ENCODE measurements at places on chromosomes 13 and 19.

GRCh38 chr13:24670961-24671381, 9.2 kb upstream of the ATP12A start:
- no peak for DNase-seq

DNA sequence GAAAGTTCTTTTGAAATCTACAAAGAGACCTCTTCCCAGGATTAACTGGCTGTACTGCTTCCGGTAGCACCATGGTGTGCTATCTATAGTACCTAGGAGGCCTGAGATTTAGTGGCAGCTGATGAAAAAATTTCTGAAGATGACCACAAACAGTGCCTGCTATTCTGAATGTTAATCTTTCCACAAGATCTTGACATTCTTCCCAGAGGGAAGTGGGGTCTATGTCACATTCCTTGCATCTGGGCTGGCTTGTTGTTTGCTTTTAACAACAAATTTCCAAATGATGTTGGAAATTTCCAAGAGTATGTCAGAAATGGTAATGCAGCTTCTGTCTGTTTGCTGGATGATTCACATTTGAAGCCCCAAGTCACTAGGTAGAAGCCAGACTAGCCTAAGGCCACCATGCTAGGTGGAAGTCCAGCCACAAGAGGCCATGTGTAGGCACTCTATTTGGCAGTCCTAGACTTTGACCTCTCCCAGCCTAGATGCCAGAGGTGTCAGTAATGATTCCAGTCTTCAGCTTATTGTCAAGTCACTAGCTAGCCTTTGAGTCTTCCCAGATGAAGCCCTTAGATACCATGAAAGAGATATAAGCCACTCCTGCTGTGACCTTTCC, 22.1 kb downstream of the SPART start:
- no peak for DNase-seq

- no peak for DNase-seq
Measured at GRCh38 chr19:7729831-7730285, 2.1 kb downstream of the CLEC4G start.

GRCh38 chr13:95243207-95243606, 58.0 kb downstream of the ABCC4 start:
- DNase-seq, result no peak

GRCh38 chr13:80361883-80362327, 21.0 kb upstream of the SPRY2 start:
- peak; percentile 39 for DNase-seq

GRCh38 chr13:24052547-24053518, 107.7 kb upstream of the SPATA13 start:
- peak; percentile 64 for DNase-seq

GRCh38 chr13:88978607-88979006, 1307.4 kb downstream of the SLITRK5 start:
- no peak for DNase-seq

- no peak for DNase-seq
Measured at GRCh38 chr13:47896546-47896945, 104.5 kb downstream of the SUCLA2 start.

- no peak for DNase-seq
Measured at GRCh38 chr19:34135054-34135800, 37.1 kb upstream of the LSM14A start.

DNA sequence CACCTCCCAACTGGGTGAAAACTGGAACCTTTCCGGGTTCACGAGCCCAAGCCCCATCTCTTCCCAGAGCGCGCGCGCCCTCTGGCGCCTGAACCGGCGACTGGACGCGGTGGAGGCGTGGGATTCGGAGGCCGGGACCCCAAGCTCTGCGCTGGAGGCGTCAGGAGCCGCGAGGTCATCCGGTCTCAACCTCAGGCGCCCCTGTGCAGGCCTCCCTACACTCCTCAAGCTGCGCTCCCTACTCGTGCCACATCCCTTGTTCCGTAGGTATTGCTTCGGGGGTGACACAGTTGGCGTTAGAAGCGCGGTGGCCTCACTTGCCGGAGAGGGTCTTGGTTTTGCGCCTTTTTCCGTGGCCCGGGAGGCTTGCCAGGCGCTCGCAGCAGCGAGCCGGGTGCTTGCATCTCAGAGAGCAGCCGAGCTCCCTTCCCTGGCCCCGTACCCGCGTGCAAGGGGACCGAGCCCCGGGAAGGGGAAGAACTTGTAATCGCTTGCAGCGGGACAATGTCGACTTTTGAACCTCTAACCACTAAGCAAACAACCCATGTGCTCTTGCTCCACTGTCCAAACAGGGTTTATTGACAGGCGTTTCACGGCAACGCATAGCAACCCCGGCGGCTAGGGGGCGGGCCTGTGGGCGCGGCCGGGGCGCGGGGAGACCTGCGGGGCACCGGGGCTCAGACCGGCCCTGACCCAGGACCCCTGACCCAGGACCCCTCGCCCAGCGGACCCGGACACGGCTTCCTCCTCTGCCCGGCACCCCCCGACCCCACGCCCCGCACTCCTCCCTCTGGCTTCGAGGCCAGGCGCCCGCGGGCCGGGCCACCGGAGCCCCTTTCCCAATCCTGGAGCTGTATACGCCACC, 8.5 kb downstream of the CDX2 start:
- no peak for DNase-seq

DNA sequence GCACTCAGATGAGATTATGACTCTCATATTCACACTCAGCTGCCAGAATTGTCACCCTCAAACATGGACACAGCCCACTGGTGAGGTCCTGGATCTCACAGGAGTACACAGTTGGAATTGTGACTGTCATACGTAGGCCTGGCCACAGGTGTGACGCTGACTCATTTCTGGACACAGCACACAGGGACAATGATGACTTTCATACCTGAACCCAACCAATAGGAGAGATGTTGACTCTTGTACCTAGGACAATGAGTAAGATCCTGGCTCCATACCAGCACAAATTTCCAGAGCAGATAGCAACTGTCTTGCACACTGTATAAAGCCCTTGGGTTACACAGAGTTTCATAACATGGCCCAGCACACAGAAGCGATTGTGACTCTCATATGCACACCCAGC, 46.4 kb downstream of the ZNF85 start:
- no peak for DNase-seq

- DNase-seq, result no peak
Measured at GRCh38 chr19:6313398-6313969, 19.9 kb downstream of the ACER1 start.

GRCh38 chr13:48500652-48501197, 32.2 kb downstream of the RCBTB2 start:
- DNase-seq, result no peak

GRCh38 chr13:78779608-78780007, 120.7 kb upstream of the OBI1 start:
- no peak for DNase-seq

GRCh38 chr19:19409631-19410030, 4.2 kb downstream of the GATAD2A start:
- DNase-seq, result no peak

- no peak for DNase-seq
Measured at GRCh38 chr13:80778297-80778696, 437.4 kb upstream of the SPRY2 start.

- no peak for DNase-seq
Measured at GRCh38 chr19:19539698-19540063, 1.6 kb downstream of the CILP2 start.

DNA sequence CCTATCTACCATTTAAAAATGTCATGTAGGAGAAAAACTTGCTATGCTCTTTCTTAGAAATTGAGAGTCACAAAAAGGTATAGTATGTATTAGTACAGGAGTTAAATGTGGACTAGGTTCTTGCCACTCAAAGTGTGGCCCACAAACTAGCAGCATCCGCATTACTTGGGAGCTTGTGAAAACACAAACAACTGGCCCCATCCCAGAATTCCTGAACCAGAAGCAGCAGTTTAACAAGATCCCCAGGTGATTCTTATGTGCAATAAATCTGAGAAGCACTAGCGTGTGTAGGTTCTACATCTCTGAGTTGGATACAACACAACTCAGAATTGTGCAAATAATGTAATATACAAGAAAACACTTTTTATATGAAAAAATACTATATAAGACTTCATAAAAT, 325.9 kb downstream of the DCT start:
- no peak for DNase-seq

DNA sequence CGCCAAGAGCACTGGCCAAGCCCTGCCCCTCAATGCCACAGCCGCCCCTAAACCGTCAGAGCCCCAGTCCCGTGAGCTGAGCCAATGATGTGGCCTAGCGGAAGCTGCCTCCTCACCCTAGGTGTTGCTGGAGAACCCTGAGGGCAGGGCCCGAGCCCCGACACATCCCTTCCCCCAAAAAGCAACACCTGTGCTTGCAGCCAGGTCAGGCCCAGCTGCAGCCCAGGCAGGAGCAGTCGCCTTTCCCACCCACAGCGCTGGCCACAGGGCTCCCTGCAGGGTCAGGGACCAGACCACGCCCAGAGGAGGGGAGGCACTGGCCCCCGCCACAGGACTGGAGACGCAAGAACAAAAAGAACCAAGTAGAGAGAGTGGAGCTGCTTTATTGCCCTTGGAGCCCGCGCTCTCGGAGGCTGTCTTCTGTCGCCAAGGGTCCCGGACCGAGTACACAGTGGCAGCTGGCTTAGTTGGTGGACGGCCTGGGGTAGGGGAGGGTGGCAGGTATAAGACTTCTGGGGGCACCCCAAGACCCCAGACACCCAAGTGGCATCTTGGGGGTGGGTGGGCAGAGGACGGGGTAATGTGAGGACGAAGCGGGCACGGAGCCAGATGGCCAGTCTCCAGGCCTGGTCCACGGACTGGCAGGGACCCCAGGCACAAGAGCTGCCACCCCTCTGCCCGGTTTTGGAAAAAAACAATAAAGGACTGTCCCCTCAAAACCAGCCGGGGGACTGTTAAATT, 3.3 kb downstream of the P2RY11 start:
- DNase-seq, result no peak

- DNase-seq, result no peak
Measured at GRCh38 chr13:78102121-78102677, 183.6 kb upstream of the EDNRB start.

GRCh38 chr19:30001301-30001700, 59.3 kb downstream of the URI1 start:
- DNase-seq, result no peak

DNA sequence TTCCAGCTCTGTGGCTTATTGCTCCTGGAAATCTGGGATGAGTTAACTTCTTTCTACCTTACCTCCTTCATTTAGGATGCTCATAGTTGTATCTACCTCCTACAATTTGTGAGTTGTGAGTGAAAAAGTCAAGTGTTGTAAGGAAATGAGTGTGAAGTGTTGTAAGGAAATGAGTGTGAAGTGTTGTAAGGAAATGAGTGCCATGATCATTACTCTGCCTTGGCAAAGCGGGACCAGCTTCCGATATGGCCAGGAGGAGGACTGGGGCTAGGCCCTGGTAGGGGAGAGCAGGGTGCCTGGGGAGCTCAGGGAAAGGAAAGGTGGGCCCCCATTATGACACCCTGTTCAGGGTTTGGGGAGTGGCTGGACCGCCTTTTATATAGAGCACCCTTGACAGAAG, 435.2 kb downstream of the FGF9 start:
- DNase-seq, result no peak

DNA sequence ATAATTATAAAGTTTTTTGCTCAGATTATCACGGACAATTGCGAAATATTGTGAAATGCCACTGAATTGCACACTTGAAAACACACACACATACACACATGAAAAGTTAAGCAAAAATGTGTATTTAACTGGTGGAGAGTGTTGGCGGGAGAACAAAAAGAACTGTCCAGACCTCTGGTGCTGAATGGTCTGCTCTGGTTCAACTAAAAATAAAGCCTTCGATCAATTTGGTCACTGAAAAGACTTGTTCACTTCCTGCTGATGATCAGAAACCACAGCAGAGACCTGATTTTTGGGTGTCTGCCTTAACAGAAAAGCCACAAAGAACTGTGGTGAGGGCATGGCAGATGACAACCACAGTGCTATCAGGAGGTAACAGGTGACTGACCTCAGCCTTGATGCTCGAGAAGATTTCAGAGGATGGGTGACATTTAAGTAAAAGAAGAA, 4.0 kb upstream of the IGFL1 start:
- DNase-seq, result no peak

- no peak for DNase-seq
Measured at GRCh38 chr13:21079761-21080592, 18.6 kb upstream of the LATS2 start.

DNA sequence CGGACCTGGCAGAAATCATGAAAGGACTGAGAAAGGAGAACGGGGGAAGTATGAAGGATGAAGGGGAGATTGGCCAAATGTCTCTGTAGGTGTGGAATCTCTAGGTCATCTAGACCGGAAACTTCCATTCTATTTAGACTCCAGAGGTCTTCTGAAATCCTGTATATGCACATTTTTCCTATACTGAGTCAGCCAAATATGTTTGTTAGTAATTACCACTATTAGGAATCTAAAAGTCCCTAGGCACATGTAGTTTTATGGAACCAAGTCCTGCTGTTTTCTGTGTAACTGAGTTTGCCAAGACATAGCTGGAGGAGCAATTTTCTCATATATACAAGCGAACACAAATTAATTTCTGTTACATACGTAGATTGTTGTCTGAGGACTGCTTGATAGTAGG, 498.1 kb downstream of the GPC5 start:
- no peak for DNase-seq

- DNase-seq, result no peak
Measured at GRCh38 chr13:30652746-30653386, 35.1 kb downstream of the USPL1 start.

GRCh38 chr13:67377919-67378318, 147.8 kb upstream of the PCDH9 start:
- DNase-seq, result no peak

GRCh38 chr19:57280962-57281400, 696 bp downstream of the ZNF460 start:
- DNase-seq, result no peak

DNA sequence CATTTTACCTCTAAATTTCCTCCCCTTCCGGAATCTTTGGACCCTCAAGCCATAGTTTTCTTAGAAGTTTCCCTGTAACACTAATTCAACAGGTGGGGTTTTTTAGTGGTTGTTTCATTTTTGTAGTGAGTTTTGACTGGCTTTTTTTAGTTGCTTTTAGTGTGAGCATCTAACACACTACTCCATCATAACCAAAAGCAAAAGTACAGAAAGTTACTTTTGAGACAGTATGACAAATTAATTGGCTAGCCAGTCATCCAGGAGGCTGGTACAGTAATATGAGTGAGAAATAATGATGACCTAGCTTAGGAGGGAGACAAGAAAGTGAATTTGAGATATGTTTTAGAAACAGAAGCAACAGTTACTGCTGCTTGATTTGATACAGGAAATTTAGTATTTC, 71.5 kb downstream of the DNAJC15 start:
- no peak for DNase-seq

GRCh38 chr19:40693896-40694295, 3.4 kb upstream of the NUMBL start:
- DNase-seq, result no peak

DNA sequence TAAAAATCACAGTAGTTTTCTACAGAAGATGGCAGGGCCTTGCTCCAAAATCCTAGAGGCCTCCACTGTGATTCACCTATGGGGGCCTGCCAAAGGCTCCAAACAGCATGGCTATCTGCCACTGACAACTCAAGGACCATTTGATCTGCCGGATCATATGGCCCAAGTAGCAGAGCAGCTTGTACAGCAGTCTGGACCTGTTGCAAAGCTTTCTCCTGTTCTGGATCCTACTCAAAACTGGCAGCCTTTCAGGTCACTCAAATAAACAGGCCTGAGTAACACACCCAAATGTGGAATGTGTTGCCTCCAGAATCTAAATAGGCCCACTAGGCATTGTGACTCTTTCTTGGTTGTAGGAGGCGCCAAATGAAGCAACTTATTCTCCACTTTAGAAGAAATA, 1049.3 kb downstream of the PCDH9 start:
- no peak for DNase-seq
